Mesothelial cell of epicardium (in vitro differentiated cells): ENCODE measurements at places on chromosomes 1 and 21. TPM values are rescaled to one million over a fixed set of nuclear protein-coding genes. Genes with fewer than 3 reads are reported as not detected.

Gene GPR37L1
- total RNA-seq = 0.07 to 0.11 TPM (median 0.09 TPM) in 3 replicates

Gene DNMT3L
- total RNA-seq = not detected in 3 replicates

DNA sequence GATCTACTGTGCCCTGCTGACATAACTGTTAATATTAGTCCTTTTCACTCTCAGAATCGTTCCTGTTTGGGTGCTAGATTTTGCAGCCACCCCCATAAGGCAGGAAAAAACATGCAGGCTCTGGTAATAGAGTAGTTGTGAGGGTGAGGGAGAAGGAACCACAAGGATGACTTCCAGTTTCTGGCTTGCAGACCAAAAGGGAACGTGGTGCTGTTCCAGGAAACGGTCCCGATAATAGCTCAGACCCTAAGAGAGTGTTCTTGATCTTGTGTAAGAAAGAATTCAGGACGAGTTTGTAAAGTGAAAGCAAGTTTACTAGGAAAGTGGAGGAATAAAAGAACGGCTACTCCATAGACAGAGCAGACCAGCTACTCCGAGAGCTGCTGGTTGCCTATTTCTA is 50.7 kb upstream of the RHOU start:
- DNase-seq = no peak

DNA sequence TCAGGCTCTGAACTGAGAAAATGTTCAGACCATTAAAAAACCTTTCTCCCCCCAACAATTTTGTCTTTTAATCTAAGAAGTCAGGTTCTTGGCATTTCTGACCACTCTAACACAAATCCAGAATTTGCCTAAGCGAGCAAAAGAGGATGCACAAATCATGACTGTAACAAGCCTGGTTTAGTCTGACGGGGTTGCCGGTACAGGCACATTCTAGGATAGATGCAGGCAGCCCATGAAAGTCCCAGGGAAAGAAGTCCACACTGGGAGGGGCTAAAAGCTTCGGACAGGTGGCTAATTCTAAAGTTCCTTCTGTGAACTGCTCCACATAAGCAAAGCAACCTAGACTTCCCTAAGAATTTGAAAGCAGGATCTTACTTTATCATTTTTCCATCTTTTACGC is 48.0 kb upstream of the KCNE1 start:
- no peak for DNase-seq

- DNase-seq = no peak
These were observed 655.8 kb downstream of the BRINP3 start for GRCh38 chr1:189821833-189822232.

DNA sequence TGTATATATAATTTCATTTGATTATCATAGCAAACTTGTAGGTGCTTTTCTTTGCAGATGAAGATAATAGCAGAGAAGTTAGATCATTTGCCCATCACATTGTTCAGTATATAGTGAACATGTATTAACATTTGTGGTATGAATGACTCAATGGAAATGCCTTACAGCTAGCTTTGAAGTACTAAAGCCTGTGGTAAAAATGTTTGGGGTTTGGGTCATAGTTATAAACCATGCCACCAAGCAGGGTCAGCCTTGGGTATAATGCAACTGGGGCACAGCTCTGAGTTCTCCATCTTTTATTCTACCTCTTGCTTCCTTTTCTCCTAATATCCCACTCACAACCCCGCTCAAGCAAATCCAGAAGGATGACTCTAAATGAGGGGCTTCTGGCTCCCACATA is 141.6 kb downstream of the KCNT2 start:
- no peak for DNase-seq

DNA sequence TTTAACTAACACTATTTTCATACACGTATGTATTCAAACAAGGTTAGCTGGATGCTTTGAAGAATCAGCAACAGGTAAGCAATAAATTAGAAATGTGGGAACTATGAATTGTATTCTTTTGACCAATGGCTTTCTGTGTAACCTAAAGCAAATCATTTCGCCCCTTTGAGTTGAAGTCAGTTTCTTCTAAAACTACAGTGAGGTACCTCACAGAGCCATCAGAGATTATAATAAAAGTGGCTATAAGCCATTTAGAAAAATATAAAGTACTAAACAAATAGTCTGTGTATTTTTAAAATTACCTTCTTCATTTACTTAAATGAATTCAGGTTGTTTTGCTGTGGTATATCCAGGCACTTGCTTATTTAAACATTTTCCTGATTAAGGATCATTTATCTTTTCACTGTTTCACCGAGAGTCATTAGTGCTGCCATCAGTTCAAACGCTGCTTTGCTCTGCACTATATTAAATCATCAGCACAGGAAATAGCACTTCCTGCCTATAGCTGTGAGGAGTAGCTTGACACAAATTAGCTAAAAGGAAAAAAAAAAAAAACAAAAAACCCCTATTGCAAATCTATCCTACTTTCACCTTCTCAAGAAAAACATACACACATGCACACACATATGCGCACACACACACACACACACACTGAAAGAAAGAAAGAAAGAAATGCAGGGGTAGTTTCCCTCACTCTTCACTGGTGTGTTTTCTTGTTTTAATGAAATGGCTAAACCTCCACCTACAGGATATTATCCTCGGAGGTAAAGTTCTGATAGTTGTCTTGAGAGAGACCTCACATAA is 39.8 kb upstream of the C1orf105 start:
- DNase-seq = no peak

- DNase-seq = no peak
These were observed 136.5 kb downstream of the RERE start for GRCh38 chr1:8680664-8681650.

GRCh38 chr1:89810880-89811279 is 10.0 kb upstream of the LRRC8D start:
- DNase-seq = no peak

DNA sequence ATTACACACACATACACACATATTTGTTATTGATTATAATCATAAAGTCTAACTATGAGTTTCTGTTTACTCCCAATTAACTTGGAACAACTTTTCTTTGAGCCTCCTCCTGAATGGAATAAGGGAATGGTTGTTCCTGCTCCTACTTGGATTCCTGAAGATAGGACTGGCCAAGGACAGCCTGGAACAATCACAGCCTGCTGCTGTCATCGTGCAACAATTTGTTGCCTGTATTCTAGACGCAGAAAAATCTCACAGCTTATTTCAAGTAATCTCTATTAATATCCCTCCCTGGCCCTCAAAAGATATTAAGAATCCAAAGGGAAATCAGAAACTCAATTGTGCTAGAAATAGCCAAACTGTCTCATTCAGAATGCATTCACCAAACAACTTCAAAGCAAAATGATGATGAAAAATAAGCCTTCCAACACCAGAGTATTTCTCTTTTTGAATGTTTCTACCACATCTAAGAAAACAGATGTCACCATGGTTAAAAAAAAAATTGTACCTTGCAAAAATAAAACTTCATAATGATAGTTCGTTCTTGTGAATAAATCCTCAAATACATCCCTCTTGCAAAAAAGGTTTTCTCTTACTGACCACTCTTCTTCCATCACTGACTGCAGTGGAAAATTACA is 30.9 kb downstream of the RCAN1 start:
- DNase-seq = no peak

GRCh38 chr1:115809076-115809475 is 31.9 kb downstream of the NHLH2 start:
- DNase-seq = no peak

DNA sequence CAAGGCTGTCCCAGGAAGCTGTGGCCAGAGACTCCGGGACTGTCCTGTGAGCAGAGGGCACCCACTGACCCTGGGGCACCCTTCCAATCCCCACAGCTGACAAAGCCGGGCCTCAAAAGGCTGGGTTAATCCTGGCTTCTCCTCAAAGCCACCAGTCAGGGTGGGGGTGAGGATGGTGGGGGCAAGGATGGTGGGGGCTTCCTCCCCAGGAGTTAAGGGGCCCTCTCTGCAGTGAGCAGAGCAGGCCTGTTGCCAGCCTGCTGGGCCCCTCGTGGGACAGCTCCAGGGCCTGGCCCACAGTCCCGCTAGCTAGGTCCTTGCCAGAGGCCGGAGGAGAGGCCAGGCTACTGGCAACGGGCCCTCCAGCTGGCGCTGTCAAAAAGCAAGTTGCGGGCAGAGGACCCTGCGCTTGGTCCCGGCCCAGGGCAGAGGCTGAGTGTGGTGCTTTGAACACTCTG is 37.9 kb upstream of the CCDC27 start:
- no peak for DNase-seq

- no peak for DNase-seq
These were observed 5.6 kb downstream of the RNF2 start for GRCh38 chr1:185050823-185051451.

DNA sequence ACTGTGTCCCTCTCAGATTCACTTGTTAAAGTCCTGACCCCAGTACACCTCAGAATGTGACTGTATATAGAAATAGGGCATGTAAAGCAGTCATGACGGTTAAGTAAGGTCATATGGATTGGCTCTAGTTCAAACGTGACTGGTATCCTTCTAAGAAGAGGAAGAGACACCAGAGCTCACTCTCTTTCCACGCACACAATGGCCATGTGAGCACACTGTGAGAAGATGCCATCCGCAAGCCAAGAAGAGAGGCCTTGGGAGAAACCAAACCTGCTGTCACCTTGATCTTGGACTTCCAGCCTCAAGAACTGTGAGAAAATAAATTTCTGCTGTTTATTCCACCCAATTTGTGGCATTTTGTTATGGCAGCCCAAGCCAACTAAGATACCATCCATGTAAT is 56.8 kb upstream of the IRF2BP2 start:
- no peak for DNase-seq

DNA sequence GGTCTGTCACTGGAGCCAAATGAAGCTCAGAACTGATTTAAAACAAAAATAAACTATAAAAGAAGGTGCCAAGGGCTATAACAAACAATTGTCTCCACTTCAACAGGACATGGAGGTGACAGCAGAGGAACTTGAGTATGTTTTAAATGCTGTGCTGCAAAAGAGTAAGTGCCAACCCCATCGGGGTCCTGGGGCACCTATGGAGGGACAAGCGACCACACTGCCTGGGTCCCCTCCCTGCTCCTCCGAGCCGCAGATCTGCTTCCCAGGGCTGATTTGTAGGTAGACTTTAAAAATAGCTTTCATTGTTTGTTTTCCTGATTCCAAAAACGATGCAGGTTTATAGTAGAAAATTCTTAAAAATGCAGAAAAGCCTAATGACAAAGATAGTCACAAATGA is 42.8 kb downstream of the CAPN9 start:
- DNase-seq = no peak

DNA sequence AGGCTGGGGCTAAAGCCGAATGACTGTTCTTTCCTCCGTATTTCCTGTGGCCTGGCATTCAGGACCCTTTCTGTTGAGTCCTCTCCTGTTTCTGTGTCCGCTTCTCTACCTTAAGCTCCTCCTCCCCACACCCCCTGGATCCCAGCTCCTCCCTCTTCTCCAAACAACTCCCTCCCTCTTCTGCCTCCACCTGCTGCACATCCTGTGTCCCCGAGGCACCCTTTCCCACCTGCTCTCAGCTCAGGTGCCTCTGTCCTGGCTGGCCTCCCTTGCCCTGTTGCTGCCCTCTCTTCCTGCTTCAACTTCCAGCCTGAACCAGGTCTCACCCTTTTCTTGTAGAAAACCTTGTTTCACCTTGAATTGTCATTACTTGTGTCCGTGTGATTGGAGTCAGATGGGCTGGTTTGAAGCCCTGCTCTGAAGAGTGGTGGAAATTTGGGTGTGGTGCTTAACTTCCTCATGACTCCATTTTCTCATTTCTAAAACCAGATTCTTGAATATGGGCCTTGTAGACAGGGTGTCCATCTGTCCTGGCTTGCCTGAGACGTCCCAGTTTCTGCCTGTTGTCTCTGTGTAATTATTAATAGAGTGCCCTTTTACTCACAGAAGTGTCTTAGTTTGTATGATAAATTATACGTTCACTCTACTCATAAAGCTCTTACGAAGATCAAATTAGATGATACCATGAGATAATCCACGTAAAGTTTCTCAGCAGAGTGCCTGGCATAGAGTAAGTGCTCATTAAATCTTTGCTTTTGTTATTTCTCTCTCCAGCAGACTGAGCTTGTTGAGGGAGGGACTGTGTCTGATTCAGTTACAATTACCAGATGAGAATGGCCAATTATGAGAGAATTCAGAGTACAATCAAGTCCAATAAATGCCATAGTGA is 58.9 kb upstream of the TRABD2B start:
- no peak for DNase-seq
